ENCODE measurements at places on chromosomes 11 and 22. TPM values are rescaled to one million over a fixed set of nuclear protein-coding genes. Genes with fewer than 3 reads are reported as not detected.

Gene CABP7
- not detected for total RNA-seq

Gene NPAS4
- not detected for total RNA-seq

Gene HBB
- not detected for total RNA-seq

Gene PLXNB2
- 94.7 TPM for total RNA-seq

Gene INS
- total RNA-seq, result not detected

Gene OTOG
- total RNA-seq, result 3.4 TPM

Gene HPX
- total RNA-seq, result 6.0 TPM

Gene OR56A4
- total RNA-seq, result 0.59 TPM

Gene DUSP8
- total RNA-seq, result 7.0 TPM

Gene FIBP
- 92.0 TPM for total RNA-seq

Gene UBTFL1
- not detected for total RNA-seq

Measured in endodermal cell (in vitro differentiated cells).